Immature natural killer cell (primary cell): ENCODE measurements at places on chromosomes 12 and 14.

GRCh38 chr12:131851741-131852550, 23.8 kb downstream of the MMP17 start:
- no peak for DNase-seq

GRCh38 chr12:5194306-5194705, 150.6 kb downstream of the KCNA5 start:
- no peak for DNase-seq

DNA sequence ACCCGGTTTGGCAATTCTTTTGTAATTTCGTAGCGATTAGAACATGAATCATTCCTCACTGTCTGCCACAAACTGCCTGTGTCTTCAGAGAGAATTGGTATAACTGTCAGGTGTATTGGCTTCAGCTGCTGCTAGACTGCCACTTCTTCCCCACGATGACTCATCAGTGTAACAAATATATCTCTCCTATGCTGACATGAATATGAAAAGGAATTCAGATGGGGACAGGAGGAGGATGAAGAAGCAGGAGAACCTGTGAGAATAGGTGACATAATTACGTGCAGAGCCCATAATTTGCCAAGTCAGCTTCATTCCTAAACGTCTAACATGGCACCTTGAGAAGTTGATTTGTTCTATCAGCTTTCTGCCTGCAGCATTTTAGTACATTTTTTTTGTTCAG, 64.9 kb downstream of the FRMD6 start:
- DNase-seq: no peak

DNA sequence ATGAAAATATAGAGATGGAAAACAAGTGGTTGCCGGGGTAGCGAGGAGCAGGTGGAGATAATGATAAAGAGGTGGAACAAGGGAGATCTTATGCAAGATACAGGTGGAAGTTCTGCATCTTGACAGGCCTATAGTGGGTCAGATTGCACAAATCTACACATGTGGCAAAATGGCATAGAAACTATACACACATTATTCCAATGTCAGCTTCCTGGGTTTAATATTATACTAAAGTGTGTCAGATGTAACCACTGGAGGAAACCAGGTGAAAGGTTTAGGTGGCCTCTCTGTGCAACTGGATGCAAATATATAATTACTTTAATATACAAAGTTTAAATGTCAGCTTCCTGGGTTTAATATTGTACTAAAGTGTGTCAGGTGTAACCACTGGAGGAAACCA, 1.1 kb downstream of the SLC38A4 start:
- DNase-seq: no peak

DNA sequence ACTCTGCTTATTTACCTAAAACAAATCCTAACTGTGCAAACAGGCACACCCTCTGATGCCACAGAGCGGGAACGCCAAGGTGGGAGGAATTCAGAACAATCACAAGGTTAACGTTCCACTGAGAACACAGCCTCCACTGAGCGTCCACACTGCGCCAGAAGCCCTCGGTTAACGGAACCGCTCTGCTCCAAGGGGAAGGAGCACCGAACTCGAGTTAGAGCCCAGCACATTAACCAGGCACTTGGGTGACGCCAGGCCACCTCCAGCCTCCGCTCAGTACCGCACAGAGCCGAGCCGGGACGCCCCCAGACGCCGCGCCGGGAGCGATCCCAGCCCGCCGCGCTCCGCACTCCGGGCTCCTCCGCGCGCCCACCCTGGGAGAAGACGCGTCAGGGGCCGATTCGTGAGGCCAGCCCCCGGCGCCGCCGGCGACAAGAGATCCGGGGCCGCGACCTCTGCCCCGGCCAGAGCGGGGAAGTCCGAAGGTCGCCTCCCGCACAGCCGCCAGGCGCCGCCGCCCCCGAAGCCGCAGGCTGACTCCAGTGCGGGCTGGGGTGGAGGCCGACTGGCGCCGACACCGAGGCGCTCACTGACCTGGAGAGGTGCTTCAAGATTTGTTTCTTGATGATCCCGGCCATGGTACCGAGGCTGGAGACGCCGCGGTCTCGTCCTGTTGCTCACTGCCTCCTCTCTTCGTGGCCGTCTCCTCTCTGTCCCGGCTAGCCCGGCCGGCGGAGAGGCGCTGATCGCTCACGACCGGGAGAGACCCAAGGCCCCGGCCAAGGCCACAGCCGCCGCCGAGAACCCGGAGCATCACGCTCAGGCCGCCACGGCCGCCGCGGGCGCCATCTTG, 450 bp downstream of the BLTP3B start:
- DNase-seq: peak; percentile 68

GRCh38 chr12:50201987-50202521, 34.9 kb upstream of the CERS5 start:
- DNase-seq: no peak

- DNase-seq: peak; percentile 6
Measured at GRCh38 chr14:50714450-50715073, 46.5 kb upstream of the SAV1 start.

DNA sequence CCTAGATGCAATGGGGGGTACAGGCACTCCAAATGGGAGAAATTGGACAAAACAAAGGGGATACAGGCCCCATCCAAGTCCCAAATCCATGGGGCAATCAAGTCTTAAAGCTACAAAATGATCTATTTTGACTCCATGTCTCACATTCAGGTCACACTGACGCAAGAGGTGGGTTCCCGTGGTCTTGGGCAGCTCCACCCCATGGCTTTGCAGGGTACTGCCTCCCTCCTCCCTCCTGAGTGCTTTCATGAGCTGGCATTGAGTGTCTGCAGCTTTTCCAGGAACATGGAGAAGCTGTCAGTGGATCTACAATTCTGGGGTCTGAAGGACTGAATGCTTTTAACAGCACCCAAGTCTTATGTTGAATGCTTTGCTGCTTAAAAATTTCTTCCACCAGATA, 274.5 kb upstream of the LRIG3 start:
- no peak for DNase-seq

DNA sequence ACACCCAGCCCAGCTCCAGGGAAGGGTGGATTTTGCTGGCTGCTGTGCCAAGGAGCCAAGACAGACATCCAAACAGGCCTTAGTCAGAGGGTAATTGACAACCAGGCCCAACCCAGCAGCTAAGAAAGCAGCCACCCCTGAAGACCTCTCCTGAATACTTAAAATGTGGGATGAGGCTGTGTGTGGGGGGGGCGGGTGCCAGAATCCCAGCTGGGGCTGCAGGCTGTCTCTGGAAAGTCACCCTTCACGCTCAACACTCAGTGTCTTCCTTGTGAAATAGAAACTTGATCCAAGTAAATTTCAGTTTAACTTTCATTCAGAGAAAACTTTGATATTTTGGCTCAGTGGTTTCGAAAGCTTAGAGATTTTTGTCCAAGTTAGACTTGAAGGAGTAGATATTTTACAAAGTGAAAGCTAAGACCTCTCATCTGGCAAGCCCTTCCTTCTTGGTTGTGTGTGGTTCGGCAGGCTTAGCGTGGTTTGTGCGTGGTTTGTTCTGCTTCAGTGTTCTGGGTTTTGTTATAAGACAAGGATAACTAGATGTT, 5.1 kb downstream of the PAPLN start:
- no peak for DNase-seq

DNA sequence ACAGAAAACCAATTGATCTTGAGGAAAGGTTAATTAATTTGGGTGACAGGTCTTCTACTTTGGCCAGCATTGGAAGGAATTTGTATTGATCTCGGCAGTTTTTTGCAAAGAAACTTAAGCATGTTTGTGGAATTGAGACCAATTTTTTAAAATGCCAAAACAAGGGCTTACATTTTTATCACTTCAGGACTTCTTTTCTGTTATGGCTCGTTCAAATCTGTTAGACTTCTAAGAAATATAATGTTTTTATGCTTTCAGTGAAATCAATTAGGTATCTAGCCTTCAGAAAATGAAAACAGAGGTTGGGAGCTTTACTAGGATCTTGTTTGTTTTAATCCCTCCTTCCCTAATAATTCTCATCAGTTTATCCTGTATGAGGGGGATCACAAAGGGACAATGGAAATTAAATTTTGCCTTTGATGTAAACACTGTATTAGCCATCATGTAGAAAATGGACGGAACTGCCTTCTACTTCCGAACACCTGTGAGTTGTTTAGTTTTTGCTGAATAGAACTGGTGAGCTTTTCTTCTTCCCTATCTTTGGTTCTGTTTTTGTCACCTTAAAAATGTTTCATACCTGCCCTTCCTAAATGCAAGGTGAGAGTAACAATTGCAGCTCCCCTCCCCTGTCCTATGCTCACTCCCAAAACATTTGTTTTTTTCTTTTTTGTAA, 7.8 kb downstream of the FOXA1 start:
- no peak for DNase-seq

DNA sequence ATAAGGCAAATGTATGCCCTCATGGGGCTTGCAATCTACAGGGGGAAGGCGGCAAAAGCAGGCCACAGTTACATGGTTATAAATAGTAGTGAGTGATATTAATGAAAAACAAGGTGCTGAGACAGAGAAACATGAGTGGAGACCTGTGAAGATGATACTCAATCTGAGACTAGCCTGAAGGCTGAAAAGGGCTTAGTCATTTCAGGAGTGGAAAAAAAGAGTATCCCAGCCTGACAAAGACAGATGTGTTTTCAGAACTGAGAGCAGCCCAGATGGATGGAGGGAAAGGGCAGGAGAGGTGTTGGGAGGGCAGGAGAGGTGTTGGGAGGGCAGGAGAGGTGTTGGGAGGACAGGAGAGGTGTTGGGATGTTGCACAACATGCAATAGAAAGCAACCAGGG, 181.9 kb downstream of the C12orf42 start:
- no peak for DNase-seq

DNA sequence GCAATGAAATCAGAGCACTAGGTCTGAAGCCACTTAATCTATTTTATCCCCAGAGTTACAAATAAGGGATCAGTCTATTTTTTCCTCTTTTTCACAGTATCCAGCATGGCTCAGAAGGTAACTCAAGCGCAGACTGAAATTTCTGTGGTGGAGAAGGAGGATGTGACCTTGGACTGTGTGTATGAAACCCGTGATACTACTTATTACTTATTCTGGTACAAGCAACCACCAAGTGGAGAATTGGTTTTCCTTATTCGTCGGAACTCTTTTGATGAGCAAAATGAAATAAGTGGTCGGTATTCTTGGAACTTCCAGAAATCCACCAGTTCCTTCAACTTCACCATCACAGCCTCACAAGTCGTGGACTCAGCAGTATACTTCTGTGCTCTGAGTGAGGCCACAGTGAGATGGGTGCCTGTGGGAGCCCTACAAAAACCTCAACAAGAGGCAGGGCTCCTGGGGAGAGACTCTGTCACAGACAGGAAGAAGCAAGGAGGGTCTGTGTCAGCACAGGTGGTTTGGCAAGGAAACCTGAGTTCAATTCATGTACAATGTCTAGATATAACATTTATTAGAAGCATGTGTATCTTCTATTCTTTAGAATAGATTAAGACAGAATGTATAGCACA, 334.3 kb upstream of the OR4E1 start:
- DNase-seq: no peak

GRCh38 chr14:34931206-34931605, 51.6 kb upstream of the SRP54 start:
- DNase-seq: peak; percentile 30

DNA sequence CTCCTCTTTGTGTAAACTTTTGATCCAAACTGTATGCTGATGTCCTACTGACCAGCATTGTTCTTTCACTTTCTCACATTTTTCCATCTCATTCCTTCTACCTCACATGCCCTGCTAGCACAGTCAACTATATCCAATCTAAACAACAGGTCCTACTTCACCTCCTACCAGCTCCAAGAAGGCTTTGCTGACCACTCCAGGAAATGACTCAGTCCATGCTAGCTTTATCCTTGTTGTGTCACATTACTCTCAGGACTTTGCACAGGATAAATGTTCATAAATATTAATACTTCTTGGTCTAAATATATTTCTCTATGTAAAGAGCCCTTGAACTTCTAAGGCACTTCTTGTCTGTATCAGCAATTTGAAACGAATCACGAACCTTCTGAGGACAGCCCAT, 64.9 kb upstream of the PCED1B start:
- DNase-seq: no peak

- no peak for DNase-seq
Measured at GRCh38 chr12:82682851-82683261, 3.9 kb upstream of the TMTC2 start.

GRCh38 chr12:41250748-41251147, 62.6 kb downstream of the PDZRN4 start:
- DNase-seq: no peak
